ENCODE measurements at places on chromosomes 7 and 10.

DNA sequence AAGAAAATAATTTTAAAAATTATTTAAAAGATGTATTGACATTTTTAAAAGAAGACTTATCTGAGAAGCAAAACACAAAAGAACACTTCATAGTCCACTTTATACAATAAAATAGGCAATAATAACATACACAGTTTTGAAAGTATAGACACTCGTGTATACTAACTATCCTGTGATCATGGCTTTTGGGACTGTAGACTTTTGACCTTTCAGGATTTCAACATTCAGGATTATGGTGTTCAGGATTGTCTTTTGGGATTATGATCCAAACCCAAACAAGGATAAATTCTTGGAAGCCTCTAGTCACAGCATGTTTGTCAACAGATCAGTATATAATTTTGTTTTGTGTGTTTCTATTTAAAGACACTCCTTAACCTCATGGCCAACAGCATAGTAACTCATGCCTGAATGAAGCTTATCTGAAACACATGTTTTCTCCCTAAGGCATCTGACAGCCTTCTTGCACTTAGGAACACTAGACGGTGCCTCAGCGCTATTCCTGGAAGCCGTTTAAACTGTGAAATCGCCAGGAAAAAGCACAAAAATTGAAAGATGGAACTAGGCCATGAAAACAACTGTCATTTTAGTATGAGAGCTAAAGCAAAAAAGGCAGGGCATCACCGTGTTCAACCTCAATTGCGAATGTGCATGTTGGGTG, 29.9 kb downstream of the GSAP start:
- DNase-seq = no peak

- DNase-seq = no peak
Measured at GRCh38 chr10:74778436-74779094, 47.8 kb upstream of the KAT6B start.

DNA sequence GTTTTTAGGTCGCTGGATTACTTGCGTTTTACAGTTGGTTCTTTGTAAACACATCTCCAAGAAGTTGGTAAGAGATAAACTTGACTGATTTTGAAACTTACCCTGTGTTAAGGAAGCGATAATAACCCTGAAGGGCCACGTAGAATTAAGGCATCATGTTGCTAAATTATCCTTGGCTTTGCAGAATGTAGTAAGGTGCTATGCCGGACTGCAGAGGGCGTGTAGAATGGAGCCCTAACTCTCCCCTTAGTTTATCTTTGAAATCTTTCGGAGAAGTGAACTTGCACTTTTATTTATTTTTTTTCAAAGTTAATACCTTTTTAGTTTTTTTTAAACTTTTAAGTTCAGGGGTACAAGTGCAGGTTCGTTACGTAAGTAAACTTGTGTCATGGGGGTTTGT, 208.8 kb upstream of the DKK1 start:
- DNase-seq = no peak

GRCh38 chr7:47875998-47876744, 72.1 kb downstream of the PKD1L1 start:
- DNase-seq = no peak

DNA sequence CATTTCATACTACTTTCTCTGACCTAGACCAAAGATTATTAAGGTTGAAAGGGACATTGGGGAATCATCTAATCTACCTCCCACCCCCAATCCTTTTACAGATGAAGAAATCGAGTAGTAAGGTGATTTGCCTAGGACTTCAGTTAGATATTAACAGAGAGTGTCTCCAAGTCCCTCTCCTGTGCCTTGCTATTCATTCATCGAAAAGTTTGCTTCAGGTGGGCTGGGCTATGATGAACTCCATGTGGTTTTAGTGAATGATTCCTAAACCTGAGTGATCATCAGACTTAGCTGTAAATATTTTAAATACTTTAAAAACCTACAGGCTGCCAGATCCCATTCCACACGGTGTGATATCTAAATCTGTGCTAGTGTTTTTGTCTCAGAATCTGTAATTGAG, 259.4 kb upstream of the SORCS1 start:
- no peak for DNase-seq

DNA sequence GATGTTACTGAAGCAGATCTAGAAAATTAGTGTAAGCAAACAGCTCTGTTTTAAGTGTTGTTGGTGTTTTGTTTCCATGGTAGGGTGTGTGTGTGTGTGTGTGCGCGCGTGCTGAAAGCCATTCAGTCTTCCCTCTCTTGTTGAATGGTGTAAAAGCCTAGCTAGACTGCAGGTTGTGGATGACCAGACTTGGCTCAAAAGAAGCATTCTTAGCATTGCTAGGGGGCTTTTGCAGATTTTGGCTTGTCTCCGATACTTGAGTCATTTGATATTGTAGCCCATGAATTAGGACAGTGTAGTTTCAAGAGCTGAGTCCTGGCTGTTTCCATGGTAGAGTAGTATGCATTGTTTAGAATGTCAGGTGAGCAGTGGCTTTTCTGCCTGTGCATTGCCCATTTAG, 99.1 kb downstream of the SND1 start:
- DNase-seq = no peak

- DNase-seq = no peak
Measured at GRCh38 chr10:121926157-121926556, 1.7 kb downstream of the ATE1 start.

DNA sequence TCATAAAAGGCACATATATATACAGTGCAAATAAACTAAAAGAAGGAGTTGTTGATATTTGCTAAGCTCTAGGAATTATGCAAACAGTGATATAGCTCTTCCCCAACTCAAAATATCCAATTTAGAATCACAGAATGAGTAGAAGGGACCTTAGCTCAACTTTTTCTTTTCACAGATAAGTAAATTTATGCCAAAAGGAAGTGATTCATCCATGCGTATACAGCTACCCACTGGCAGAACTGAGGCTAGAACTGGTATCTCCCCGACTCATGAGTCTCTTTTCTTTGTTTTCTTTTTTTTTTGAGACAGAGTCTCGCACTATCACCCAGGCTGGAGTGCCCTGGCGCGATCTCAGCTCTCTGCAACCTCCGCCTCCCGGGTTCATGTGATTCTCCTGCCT, 54.2 kb upstream of the SVIL start:
- no peak for DNase-seq

- no peak for DNase-seq
Measured at GRCh38 chr7:101560856-101561255, 68.2 kb downstream of the MYL10 start.

- DNase-seq = no peak
Measured at GRCh38 chr10:70324339-70324861, 40.6 kb upstream of the NPFFR1 start.

DNA sequence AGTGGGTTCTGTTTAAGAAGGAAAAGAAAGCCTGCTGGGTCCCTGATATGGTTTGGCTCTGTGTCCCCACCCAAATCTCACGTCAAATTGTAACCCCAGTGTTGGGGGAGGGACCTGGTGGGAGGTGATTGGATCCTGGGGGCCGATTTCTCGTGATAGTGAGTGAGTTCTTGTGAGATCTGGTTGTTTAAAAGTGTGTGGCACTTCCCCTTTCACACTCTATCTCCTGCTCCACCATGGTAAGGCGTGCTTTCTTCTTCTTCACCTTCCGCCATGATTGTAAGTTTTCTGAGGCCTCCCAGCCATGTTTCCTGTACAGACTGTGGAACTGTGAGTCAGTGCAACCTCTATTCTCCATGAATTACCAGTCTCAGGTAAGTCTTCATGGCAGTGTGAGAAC, 42.6 kb downstream of the INPP5A start:
- DNase-seq = peak; percentile 38

DNA sequence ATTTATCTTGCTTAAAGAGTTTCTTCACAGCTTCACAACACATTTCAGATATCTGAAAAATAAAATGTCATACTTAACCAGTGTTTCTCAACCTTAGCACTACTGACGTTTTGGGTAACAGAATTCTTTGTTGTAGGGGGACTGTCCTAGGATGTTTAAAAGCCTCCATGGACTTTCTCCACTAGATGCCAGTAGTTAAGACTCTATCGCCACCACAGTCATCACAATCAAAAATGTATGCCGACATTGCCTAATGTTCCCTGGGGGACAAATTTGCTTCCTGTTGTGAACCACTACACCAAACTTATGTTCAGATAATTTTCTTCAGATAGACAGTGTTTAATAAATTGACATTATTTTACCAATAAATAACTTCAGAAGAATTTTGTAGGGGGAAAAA, 13.4 kb downstream of the NOC3L start:
- no peak for DNase-seq

DNA sequence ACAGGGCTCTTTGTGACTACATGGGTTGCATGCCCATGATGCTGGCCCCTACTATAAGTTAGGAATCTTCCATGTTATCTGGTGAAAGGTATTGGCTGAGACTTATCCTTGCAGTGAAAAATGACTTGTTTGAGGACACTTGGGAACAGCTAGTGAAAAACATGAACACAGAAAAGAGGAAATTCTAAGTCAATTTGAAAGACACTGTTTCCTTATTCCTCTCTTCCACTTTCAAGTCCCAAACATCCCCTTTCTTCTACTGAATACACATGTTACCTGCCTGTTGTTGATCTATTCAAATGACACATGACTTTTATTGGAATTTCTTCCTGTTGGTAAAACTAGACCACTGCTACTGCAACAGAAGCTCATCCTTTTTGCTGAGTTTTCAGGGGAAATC, 29.5 kb upstream of the PRKCQ start:
- DNase-seq = no peak

- no peak for DNase-seq
Measured at GRCh38 chr7:105396566-105396965, 7.8 kb upstream of the SRPK2 start.

- DNase-seq = no peak
Measured at GRCh38 chr10:73414230-73414945, 530 bp upstream of the ANXA7 start.

Measured in erythroblast (primary cell).